ENCODE measurements at places on chromosomes 3 and 15. TPM values are rescaled to one million over a fixed set of nuclear protein-coding genes. Genes with fewer than 3 reads are reported as not detected.

Gene IL17RB
- 0.23 TPM for polyA plus RNA-seq

DNA sequence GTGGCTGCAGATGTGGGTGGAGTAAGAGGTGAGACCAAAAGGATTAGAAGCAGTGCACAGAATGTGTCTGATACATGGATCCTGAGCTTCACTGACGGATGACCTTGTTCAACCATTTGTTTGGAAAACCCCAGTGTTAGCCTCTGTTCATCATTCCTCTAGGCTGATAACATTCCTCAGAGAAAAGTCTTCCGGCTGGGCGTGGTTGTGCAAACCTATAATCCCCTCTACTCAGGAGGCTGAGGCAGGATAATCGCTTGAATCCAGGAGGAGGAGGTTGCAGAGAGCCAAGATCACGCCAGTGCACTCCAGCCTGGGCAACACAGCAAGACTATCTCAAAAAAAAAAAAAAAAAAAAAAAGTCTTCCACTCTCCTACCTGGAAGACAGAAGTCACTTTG lies 23.1 kb upstream of the CHD2 start:
- DNase-seq: no peak

GRCh38 chr3:170751899-170752293 lies 118.1 kb downstream of the RPL22L1 start:
- no peak for DNase-seq

DNA sequence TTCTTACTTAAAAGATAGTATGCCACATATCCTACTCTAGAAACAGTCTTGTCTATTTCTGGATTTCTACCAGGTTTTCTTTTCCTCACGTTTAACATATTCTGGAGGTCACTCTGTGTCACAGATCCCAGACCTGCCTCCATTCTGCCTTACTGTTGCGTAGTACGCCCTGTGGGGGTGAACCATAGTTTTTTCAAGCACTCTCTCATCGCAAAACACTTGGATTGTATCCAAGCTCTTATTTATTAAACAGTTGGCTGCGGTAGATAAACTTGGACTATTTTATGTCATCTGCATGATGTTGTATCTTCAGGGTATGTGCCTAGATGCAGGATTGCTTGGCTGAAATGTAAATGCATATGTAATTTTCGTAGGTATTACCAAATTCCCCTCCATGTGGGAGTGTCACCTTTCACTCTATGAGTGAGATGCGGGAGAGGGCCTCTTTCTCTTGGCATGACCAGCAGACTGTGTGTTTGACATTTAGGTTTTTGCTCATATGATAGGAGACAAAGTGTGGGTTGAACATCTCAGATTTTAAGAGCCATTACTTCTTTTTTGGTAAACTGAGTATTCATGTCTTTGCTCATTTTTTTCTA lies 55.8 kb downstream of the ABTB1 start:
- DNase-seq: no peak

DNA sequence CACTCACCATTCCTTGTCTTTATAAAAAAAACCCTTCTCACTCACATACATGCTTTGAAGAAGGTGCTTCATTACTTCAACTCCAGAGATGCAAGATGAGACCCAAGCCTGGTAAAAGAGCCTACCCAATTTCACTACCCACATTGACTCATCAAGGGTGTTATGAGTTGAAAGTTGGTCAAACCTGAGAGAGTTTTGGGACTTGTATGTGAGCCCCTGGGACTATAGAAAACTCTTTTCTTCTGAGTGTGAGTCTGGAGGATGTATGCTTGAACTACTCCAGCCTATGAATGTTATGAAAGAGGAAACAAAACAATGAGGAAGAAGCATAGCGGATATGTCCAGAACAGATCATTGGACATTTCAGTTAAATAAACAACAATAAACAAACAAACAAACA lies 106.5 kb upstream of the SATB1 start:
- no peak for DNase-seq

DNA sequence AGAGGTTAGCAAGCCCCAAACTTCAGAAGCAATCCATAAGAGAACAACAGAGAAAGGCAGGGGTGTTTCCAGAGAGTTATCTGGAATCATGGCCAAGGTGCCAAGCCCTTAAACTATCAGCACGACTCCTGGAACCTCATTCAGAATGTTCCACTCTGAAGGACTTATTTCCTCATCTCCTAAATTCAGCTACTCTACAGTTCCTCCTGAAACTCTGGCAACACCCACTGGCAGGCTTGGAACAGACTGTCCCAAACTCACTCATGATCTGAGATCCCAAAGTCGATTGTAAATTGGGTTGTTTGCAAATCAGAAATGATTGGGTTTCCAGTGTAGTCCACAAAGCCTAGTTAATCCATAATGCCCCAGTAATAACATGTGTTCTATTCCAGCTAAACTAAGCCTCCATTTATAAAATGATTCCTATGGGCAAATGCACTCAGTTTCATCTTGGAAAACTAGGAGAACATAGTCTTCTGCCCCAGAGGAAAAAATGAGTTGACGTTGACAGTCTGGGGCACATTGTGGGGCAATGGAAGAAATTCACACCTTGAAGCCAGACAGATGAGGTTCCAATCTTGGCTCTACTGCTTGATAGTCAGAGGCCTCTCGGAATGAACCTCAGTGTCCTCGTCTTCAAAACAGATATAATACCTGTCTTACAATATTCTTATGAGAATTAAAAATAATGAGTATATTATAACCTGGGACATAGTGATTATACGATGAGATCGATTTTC lies 65.9 kb downstream of the SLCO2A1 start:
- no peak for DNase-seq

Measured in aorta (tissue), 5 donors.